ENCODE measurements at places on chromosomes 16 and 17.

DNA sequence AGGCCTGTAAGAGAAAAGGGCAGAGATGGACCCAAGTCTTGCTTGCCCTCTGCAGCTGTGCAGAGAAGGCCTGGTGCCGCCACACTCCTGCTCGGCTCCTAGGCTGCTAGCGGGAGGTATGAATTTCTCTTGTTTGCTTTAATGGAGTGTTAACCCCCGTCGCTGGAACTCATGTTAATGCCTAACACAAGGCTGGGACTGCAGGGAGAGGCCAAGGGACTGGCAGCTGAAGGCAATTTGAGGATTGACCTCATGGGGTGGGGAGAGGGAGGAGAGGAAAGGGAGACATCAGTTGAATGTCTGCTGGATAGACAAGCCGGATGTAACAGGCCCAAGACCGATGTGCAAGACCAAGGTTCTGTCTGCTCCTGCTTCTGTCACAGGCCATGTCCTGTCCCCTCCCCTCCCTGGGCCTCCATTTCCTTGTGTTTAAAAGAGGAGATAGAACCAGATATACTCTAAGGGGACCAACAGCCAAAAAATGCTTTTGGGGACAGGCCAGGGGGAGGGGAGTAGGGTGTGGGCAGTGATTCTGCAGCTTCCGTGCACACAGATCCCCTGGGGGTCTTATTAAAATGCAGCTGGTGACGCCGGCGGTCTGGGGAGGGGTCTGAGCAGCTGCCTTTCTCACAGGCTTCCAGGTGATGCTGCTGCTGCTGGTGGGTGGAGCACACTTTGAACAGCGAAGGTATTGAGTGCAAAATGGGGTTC lies 46.7 kb upstream of the TBX2 start:
- no peak for DNase-seq

DNA sequence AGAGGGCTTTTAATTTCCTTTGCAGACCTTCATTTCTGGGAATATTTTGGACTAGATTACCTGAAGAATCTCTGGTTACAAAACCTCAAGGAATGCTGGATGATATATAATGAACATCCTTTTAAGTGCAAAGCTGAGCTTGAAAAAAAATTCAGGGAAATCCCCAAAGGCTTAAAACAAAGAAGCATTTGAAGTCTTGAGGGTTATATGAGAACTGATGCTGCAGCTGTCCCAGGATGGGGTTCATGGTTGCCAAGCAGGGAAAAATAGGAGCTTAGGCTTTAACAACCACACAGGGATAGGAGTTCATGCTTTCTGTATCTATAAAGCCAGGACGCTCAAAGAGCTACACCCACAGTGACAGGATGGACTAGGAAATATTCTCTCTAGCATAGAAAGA lies 150.4 kb upstream of the IRX5 start:
- no peak for DNase-seq

GRCh38 chr17:14359163-14360020 lies 58.5 kb downstream of the HS3ST3B1 start:
- no peak for DNase-seq

GRCh38 chr17:29682054-29682453 lies 59.3 kb upstream of the CORO6 start:
- no peak for DNase-seq

DNA sequence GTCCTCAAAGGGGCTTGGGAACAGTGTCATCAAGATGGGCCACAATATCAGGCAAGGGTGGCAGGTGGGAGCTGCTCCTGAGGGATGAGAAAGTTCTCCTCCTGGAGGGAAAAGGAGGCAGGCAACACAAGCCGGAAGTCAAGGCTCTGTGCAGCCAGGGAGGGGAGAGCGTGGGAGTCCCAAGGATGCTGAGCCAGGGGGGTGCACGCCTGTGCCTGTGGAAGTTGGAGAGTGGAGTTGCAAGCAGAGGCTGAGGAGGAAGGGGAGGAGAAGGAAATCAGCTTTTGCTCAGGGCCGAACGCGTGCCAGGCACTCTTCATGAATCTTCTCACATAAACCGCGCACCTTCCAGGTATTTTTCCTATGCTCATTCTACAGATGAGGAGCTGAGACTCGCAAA lies 7.4 kb upstream of the SLC13A2 start:
- DNase-seq: no peak

- peak; percentile 75 for DNase-seq
These were observed 826 bp upstream of the GSE1 start for GRCh38 chr16:85612191-85612800.

DNA sequence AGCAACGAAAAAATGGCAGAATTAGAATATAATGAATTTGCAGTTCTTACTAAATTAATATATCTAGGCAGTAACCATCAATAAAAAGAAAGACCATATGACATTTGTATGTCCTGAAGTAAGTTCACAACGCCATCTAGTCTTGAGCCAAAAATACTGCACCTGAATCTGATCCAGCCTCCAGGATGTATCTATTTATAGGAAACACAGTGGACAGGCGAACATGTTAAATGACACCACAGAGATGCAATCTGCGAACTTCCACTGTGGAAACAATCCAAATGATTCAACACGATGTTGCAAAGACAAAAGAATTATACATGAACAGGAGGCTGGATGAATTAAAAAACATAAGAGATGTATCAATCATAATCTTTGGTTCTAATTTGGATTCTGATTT lies 197.6 kb downstream of the CDH13 start:
- no peak for DNase-seq
